ENCODE measurements at places on chromosomes 7 and 10. TPM values are rescaled to one million over a fixed set of nuclear protein-coding genes. Genes with fewer than 3 reads are reported as not detected.
A peak's percentile ranks its signal among the peaks of the same experiment; 100 is the strongest.

SPOCK2 gene
- total RNA-seq, result 5.3 TPM

- no peak for DNase-seq
- no peak overlapping the region for H3K27ac ChIP-seq
- no peak overlapping the region for H3K4me3 ChIP-seq
- no peaks in the 10 kb centered on the region for H3K4me1 ChIP-seq
Measured at GRCh38 chr7:4077980-4078379, 604.1 kb upstream of the FOXK1 start.

DNA sequence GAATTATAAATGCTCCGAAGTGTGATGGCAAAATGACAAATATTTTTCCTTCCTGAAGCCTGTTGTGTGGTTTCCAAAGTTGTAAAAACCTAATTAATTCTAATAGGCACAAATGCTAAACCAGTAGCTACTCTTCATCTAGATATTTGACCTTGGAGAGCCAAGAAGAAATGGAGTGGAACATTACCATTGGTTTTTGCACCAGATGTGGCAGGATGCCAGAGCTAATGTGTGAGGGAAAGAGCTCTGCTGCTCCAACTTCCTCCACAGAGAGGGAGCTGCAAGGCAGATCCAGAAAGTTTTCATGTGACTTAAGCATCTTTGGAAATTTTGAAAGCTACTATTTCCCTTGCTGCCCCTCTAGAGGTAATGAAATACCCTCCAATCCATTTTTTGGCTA, 65.1 kb upstream of the HPS1 start:
- no peak overlapping the region for H3K27ac ChIP-seq
- no peaks in the 10 kb centered on the region for H3K4me1 ChIP-seq
- no peaks in the 10 kb centered on the region for H3K27me3 ChIP-seq
- no peaks in the 10 kb centered on the region for H3K36me3 ChIP-seq
- no peak for DNase-seq

GRCh38 chr7:95577137-95577536, 19.2 kb downstream of the PDK4 start:
- H3K4me3 ChIP-seq, result no peak overlapping the region
- no peak overlapping the region for H3K27ac ChIP-seq
- DNase-seq, result no peak
- no peaks in the 10 kb centered on the region for H3K27me3 ChIP-seq
- H3K36me3 ChIP-seq, result no peaks in the 10 kb centered on the region

HTR5A gene
- total RNA-seq, result not detected

ABCB1 gene
- 0.27 TPM for total RNA-seq

GRCh38 chr10:119205894-119206602, 1.3 kb upstream of the GRK5 start:
- H3K4me1 ChIP-seq, result peaks cover 4% of the 10 kb centered on the region
- H3K27me3 ChIP-seq, result no peaks in the 10 kb centered on the region
- H3K36me3 ChIP-seq, result no peaks in the 10 kb centered on the region

DNA sequence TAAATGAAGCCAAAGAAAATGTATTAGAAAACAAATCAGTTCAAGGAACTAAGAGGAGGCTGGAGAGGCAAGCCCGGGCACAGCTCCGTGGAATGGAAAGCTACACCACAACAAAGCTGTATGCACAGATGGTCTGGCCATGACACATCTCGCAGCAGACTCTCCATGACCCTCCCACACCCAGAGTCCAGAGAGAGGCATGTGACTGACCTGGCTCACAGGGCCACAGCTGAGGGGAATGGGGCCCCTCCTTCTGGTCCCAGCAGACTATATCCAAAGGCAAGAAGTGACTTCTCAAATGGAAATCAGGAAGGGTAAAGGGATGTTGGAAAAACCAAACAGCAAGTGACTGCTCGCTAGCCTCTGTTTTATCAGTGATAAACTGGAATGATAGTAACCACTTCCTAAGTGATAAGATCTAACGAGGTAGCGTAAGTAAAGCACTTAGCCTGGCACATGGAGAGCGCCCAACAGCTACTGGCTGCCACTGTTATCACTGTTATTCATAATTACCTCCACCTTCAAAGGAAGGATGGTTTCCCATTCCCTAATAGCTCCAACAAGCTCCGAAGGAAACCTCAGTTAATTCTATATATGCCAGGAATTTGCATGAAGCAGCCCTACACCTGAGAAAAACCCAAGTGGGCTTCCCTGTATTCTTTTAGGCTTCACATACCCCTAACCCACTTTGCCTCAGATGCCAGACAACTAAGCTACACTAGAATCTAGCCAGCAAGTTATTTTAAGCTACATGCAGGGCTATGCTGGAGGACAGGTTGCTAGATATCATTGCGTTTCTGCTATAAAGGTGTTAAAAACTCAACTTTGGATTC, 8.4 kb downstream of the OSBPL3 start:
- H3K36me3 ChIP-seq, result no peaks in the 10 kb centered on the region
- peaks cover 4% of the 10 kb centered on the region for H3K4me1 ChIP-seq
- peak; percentile 12 for DNase-seq
- no peak overlapping the region for H3K4me3 ChIP-seq
- peak overlapping the region; percentile 38 for H3K27ac ChIP-seq

DNA sequence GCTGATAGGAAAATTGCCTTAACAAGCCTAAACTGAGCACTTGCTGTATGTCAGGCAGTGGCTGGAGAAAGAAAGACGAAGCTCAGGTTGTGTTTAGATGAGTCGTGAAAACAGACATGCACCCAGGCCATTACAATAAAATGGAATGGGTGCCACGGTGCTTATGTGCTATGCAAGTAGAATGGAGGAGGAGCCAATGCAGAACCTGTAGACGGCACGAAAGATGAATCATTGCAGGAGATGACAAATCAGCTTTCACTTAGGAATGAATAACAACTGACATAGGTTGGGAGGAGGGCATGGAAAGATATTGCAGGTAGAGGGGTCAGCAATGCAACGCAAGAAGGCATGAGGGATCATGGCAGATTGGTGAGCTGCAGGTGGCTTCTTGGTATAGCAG, 61.2 kb upstream of the ARHGAP21 start:
- DNase-seq, result no peak
- H3K27me3 ChIP-seq, result no peaks in the 10 kb centered on the region
- H3K4me3 ChIP-seq, result no peak overlapping the region
- H3K36me3 ChIP-seq, result no peaks in the 10 kb centered on the region
- H3K27ac ChIP-seq, result no peak overlapping the region
- H3K4me1 ChIP-seq, result no peaks in the 10 kb centered on the region

DNA sequence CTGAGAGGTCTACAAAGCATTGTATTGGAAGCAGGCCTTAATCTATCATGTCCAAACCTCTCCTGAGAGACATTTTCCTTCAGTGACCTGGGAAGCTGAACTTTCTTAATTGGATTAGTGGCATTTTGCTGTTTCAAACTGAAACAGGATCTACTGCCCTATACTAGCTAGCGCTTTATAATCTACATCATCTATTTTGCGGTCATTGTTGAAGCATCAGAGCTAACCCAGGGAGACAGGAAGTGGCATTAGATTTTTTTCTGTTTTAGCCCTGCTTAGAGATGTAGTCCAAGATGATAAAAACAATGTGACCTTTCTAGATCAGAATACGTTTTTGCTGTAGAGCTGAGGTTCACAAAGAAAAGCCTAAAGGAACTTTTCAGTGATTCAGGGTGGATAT, 147.4 kb upstream of the AGR3 start:
- H3K4me3 ChIP-seq, result no peak overlapping the region
- H3K27ac ChIP-seq, result no peak overlapping the region
- H3K27me3 ChIP-seq, result no peaks in the 10 kb centered on the region

- no peaks in the 10 kb centered on the region for H3K27me3 ChIP-seq
- DNase-seq, result no peak
- no peak overlapping the region for H3K4me3 ChIP-seq
- H3K27ac ChIP-seq, result peak overlapping the region; percentile 49
- no peaks in the 10 kb centered on the region for H3K36me3 ChIP-seq
Measured at GRCh38 chr10:100006243-100006886, 3.4 kb downstream of the DNMBP start.

GRCh38 chr7:78377532-78377931, 579.0 kb downstream of the PHTF2 start:
- H3K27ac ChIP-seq, result no peak overlapping the region
- no peaks in the 10 kb centered on the region for H3K36me3 ChIP-seq
- no peaks in the 10 kb centered on the region for H3K27me3 ChIP-seq
- H3K4me1 ChIP-seq, result no peaks in the 10 kb centered on the region

GRCh38 chr7:132437730-132438129, 138.5 kb downstream of the PLXNA4 start:
- no peaks in the 10 kb centered on the region for H3K4me1 ChIP-seq
- H3K4me3 ChIP-seq, result no peak overlapping the region
- H3K27ac ChIP-seq, result no peak overlapping the region
- DNase-seq, result no peak

ZNF316 gene
- total RNA-seq, result 19.1 TPM

MYH16 gene
- total RNA-seq, result not detected

TUBB8 gene
- not detected for total RNA-seq

DNA sequence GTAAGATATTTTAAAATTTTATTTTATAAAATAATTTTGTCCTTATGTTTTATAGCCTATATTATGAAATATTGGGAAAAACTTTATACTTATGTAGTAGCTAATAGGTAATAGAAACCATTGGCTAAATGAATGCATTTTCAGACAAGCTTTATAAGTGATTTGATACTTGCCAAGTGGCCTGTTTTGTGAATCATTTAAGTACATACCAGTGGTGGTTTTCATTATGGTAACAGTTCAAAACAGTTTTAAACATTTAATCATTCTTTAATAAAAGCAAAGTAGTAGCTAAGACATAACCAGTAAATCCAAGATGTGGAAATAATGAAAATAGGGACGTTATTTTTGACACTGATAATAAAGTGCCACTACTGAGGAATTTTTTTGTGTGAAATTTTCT, 182.2 kb downstream of the PHF14 start:
- no peaks in the 10 kb centered on the region for H3K27me3 ChIP-seq
- no peaks in the 10 kb centered on the region for H3K4me1 ChIP-seq
- H3K36me3 ChIP-seq, result no peaks in the 10 kb centered on the region
- H3K27ac ChIP-seq, result no peak overlapping the region

GRCh38 chr10:3701491-3701890, 83.5 kb downstream of the KLF6 start:
- H3K4me3 ChIP-seq, result no peak overlapping the region
- no peaks in the 10 kb centered on the region for H3K4me1 ChIP-seq
- H3K27me3 ChIP-seq, result no peaks in the 10 kb centered on the region

DNA sequence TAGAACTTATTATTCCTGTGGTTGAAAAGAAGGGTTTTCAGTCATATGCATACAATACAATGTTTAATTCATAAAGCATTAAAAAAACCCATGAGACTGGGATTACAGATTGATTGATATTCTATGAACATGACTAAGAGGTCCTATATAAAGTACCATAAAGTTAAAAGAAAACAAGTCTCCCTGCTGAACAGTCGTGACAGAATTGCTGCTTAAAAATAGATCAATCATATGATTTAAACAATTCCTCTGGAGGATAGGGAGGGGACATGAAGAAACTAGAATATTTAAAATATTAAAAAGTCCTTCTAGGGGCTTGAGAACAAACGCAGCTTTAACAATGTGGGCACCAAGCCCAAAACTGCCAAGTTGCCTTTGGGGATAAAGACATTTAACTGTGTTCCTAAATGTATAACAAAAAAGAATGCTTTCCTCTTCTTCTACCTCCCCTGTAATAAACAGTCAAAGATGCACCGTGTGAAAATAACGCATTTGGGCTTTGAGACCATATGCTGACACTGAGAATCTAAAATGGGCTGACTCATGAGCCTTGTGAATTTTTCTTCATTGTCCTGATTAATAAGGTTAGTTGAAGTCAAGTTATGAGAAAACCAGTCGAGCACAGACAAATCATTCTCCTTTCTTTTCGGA, 25.8 kb downstream of the TWIST1 start:
- H3K4me1 ChIP-seq, result no peaks in the 10 kb centered on the region
- H3K27me3 ChIP-seq, result no peaks in the 10 kb centered on the region
- H3K27ac ChIP-seq, result no peak overlapping the region
- H3K4me3 ChIP-seq, result no peak overlapping the region
- no peaks in the 10 kb centered on the region for H3K36me3 ChIP-seq

- H3K27ac ChIP-seq, result no peak overlapping the region
- H3K36me3 ChIP-seq, result no peaks in the 10 kb centered on the region
- H3K27me3 ChIP-seq, result no peaks in the 10 kb centered on the region
- H3K4me1 ChIP-seq, result no peaks in the 10 kb centered on the region
- H3K4me3 ChIP-seq, result no peak overlapping the region
Measured at GRCh38 chr7:105734233-105734632, 142.2 kb downstream of the ATXN7L1 start.

DNA sequence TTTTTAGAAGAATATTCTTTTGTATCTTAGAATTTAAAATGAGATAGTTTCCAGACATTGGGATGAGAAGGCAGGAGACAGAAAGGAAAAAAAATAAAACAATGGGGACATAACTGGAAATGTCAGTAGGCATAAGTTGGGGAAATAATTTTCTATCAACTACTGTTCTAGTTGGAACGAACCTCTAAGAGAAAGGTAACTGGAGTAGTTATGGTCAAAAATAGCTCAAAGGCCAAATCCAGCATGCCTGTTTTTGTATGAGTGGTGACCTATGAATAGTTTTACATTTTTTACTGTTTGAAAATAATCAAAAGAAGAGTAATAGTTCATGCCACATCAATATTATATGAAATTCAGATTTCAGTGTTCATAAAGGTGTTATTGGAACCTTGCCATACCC, 252.2 kb upstream of the CSTF2T start:
- no peak overlapping the region for H3K4me3 ChIP-seq
- no peaks in the 10 kb centered on the region for H3K27me3 ChIP-seq
- H3K27ac ChIP-seq, result peak overlapping the region; percentile 27
- H3K4me1 ChIP-seq, result peaks cover 21% of the 10 kb centered on the region

DNA sequence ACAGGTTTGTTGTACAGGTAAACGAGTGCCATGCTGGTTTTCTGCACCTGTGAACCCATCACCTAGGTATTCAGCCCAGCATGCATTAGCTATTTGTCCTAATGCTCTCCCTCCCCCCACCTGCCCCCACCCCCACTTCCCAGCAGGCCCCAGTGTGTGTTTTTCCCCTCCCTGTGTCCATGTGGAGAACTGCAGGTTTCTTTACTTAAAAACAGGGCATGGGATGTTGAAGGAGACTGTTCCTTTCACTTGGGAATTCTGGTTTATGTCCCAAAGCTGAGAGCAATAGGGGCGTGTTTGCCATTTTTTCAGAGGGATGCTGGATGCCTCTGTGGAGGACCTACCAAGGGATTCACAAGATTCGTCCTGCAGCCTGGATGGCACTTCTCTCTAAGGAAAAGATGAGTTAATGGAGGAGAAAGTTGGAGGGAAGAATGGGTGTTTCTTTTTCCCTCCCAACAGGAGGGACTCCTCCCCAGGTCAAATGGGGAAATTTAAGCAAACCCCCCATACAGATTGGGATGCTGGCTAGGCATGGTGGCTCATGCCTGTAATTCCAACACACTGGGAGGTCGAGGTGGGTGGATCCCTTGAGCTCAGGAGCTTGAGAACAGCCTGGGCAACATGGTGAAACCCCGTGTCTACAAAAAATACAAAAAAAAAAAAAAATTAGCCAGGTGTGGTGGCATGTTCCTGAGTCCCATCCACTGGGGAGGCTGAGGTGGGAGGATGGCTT, 136.0 kb downstream of the GALNT17 start:
- H3K27ac ChIP-seq, result no peak overlapping the region
- H3K4me3 ChIP-seq, result no peak overlapping the region
- no peaks in the 10 kb centered on the region for H3K4me1 ChIP-seq
- no peak for DNase-seq
- H3K27me3 ChIP-seq, result no peaks in the 10 kb centered on the region
- no peaks in the 10 kb centered on the region for H3K36me3 ChIP-seq

GRCh38 chr7:131950758-131951157, 394.3 kb upstream of the PODXL start:
- H3K36me3 ChIP-seq, result no peaks in the 10 kb centered on the region
- H3K4me3 ChIP-seq, result no peak overlapping the region
- H3K27me3 ChIP-seq, result no peaks in the 10 kb centered on the region
